ENCODE measurements at places on chromosomes 16 and 17.
A peak's percentile ranks its signal among the peaks of the same experiment; 100 is the strongest.

DNA sequence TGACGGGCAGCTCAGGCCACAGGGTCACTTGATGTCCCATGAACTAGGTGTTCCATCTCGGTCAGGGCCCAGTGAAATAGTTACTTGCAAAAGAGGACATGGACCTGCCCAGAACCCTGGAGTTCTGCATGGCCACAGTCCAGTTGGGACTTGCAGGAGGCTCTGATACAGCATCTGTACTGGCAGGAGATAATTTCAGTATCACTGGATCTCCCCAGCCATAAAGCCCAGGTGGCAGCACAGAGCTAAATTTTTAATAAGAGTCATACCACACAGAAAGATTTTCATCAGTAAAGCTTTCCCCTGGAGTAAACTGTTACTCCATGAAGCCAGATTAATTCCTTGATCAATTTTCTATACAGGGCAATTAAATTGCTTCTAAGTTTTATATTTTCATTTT is 18.0 kb upstream of the SLC16A5 start:
- no peak for DNase-seq

GRCh38 chr16:23148513-23149266 is 562 bp downstream of the USP31 start:
- peak; percentile 12 for DNase-seq

DNA sequence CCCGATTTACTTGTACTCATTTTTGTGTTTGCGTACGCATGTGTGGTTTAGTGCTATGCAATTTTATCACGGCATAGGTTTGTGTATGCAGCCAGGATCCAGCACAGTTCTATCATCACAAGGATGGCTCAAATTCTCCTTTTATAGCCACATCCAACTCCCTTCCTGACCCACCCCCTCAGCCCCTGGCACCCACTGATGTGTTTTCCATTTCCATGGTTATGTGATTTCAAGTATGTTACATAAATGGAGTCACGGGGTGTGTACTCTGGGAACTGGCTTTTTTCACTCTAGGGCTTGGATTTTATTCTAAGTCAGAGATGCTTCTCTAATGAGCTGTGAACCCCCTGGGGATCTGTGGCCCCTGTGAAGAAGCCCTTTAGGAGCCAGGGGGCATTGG is 16.8 kb downstream of the IL4R start:
- DNase-seq = no peak

GRCh38 chr16:82033683-82034300 is 1.3 kb upstream of the HSD17B2 start:
- no peak for DNase-seq

DNA sequence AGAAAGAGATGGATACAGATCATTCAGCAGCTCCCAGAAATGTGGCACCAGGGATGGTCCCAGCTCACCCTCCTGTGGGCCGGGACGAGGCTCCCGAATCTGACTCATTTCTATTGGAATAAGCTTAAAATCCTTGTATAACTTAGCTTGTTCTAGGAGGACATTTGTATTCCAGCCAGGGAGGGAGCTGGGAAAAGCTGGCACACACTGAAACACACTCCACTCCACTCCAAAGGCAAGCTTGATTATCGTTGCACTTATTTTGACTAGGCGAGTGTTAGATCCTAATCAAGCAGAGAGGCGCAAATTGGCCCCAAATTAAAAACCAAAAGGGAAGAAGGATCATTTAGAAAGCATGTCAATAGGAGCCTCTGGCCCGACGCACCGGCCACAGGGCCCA is 339.5 kb downstream of the HS3ST4 start:
- DNase-seq = no peak

DNA sequence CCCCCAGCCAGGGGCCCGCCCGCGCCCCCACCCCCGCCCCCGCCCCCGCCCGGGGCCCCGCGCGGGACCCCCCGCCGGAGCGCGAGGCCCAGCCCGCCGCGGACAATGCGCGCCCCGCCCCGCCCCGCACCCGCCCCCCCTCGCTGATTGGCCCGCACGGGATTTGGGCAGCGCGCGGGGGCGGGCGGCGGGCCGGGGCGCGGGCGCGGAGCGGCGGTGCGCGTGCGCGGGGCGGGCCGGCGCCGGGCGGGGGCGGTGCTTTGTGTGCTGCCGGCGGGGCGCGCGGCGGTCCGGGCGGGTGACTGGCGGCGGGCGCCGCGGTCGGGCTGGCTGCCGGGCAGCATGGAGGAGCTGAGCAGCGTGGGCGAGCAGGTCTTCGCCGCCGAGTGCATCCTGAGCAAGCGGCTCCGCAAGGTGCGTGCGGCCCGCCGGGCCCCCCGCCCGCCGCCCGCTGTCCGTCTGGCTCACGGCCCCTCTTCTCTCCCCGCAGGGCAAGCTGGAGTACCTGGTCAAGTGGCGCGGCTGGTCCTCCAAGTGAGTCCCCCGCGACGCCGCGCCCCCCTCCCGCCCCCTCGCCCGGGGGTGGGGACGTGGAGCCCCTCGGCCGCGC is at the start of gene CBX2:
TSS of gene CBX2 (plus strand) at position 255 of the 610 bp plus-strand sequence. CDS start at position 343, 88 bp downstream.
- DNase-seq = peak; percentile 52

GRCh38 chr16:66918803-66919568 is at the start of gene CDH16:
TSS of gene CDH16 (minus strand) at chr16:66918885. CDS start at chr16:66918065, 820 bp downstream.
- no peak for DNase-seq

GRCh38 chr17:17109256-17109655 is 67.0 kb downstream of the MPRIP start:
- no peak for DNase-seq

GRCh38 chr17:57505841-57506773 is 239.0 kb downstream of the CCDC182 start:
- DNase-seq = no peak

- DNase-seq = no peak
Observed at GRCh38 chr17:70771804-70772386, 602.6 kb downstream of the KCNJ2 start.

- DNase-seq = no peak
Observed at GRCh38 chr17:7552621-7553051, 3.8 kb downstream of the TNFSF12 start.

DNA sequence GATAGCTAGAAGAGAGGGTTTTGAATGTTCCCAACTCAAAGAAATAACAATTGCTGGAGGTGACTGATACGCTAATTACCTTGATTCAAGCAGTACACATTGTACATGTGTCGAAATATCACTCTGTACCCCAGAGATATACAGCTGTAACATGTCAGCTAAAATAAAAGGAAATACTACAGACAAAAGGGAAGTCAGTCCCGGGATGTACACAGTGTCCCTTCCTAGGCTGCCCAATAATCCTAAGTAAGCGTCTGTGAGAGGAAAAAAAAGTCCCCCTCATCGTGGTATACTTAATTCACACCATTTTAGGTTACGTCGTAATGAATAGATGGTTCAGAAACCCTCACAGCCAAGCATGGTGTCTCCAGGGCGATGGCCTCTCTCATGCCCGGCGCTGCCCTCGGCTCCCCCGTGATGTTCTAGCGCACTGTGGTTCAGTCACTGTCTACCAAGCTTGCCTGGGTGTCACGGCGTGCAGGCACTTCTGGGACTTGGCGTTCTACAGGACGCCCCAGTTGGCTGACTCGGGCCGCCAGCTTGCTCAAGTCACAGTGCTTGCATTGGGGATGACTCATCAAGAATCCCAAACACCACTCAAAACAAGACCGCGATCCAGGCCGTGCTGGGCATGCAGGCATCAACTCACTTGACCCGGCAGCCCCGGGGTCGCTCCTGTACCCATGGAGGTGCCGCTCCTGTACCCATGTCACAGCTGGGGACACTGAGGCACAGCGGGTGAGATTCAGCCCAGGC is 27.6 kb downstream of the CCDC40 start:
- no peak for DNase-seq

GRCh38 chr17:59853168-59853918 is 39.4 kb downstream of the TUBD1 start:
- no peak for DNase-seq

DNA sequence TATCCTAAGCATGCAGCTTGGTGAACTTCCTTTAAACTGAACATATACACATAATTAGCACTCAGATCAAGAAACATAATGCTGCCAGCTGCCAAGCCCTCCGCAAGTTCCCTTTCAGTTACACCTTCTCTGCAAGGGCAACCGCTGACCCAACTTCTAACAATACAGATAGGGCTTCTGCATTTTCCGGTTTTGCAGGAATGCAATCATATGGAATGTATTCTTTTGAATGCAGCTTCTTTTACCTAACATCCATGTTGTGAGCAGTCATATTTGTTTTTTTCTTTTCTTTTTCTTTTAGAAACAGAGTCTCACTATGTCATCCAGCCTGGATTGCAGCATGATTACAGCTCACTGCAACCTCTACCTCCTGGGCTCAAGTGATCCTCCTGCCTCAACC is 110.7 kb downstream of the GSG1L start:
- no peak for DNase-seq

DNA sequence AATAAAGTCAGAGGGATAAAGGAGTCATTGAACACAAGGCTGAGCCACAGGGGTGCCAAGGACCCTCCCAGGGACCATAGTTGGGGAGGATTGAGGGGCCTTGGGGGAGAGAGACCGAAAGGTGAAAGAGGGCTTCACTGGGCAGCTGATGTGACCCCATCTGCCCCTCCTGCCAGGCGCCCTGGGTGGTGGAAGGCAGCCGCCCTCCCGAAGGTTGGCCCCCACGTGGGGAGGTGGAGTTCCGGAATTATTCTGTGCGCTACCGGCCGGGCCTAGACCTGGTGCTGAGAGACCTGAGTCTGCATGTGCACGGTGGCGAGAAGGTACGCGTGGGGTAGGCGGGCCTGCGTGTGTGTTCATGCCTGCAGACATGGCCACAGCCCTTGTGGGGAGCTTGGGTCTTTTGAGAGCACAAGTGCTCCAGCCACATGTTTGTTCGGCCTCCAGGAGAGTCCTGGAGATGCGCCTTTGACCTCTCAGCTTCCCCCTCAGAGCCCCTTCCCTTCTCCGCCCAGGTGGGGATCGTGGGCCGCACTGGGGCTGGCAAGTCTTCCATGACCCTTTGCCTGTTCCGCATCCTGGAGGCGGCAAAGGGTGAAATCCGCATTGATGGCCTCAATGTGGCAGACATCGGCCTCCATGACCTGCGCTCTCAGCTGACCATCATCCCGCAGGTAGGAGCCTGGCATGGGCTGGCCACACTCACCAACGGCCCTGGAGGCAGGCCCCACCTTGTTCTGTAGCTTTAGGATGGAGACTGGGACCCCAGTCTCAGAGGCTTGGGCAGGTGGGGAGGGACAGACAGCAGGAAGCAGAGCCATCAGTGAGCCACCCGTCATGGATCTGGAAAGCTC is 24.1 kb downstream of the ANKRD40 start:
- no peak for DNase-seq

GRCh38 chr16:55324285-55325079 is 479 bp downstream of the IRX6 start:
- no peak for DNase-seq

- peak; percentile 21 for DNase-seq
Observed at GRCh38 chr17:60077672-60078519, 825 bp downstream of the HEATR6 start.

DNA sequence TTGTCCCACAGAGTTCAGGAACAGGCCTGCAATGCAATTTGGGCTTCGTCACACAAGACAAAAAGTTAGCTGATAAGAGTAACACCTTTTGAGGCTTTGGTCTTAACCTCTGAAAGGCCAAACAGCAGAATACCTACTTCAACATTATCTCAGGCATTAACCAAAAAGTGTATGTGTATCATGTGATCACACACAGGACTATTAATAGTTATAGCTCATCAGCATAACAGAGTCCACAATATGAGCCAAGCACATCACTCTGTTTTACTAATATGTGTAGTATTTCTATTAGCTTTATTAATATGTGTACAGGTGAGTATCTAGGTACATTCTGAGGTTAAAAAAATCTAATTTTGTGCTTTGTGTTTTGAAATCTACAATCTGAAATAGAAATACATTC is 30.8 kb downstream of the MYO1D start:
- DNase-seq = no peak

- no peak for DNase-seq
Observed at GRCh38 chr17:21816592-21817567, 124.6 kb downstream of the KCNJ18 start.

DNA sequence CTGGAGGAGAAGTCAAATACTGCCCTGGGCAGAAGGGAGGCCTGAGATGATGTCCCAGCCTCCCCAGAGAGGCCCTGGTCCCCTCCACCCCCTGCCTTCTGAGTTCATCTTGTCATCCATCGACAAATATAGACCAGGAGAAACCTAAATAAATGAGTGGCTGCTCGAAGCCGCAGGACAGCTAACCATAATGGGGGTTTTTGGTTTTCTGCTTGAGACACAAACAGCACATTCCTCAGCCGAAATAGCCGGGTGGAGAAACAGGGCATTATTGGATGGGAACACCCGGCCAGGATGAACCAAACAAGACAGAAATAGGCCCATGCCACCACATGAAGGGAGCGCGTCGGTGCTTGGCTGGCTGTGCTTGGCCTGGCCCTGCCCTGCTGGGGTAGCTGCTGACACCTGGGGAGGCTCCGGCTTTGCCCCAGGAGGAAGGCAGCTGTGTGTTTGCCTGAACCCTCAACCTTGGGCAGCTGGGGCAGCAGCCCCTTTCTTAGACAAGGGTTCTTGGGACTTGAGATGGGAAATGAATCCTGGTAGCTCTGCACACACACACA is 188.1 kb downstream of the IRX5 start:
- no peak for DNase-seq

- DNase-seq = no peak
Observed at GRCh38 chr16:85401370-85401916, 211.7 kb upstream of the GSE1 start.

DNA sequence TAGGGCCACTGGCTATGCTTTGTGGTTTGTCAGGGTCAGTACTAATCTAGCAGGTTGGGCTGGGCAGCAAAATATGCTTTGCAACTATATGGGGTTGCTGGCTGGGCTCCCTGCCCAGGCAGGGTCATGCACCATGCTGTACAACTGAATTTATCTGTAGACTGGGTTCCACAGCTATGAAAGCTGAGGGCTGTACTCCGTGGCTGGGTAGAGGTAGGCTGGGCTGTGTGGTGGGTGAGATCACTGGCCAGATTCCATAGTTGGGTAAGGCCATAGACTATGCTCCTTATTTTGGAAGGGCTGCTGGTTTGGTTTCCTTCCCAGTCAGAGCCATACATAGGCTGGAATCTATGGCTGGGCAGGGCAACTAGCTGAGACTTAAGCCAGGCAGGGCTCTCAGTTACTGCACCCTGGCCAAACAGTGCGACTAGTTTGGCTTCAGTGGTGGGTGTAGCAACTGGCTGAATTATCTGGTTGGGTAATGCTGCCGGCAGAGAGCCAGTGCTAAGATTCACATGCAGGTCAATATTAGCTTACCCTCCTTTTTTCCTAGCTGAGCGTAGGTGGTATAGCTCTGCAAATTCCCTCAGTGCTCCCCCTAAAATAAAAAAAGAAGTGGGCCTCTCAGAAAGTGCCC is 769.1 kb upstream of the CDH8 start:
- DNase-seq = no peak

GRCh38 chr16:54937671-54938211 is 7.1 kb downstream of the IRX5 start:
- DNase-seq = no peak

Data from activated naive CD8-positive, alpha-beta T cell treated with anti-CD3 and anti-CD28 coated beads, Interleukin-2, amount 50 U/mL, for 16 hours (primary cell).